Muscle of leg (tissue), 16 donors: ENCODE measurements at places on chromosomes 12 and 14. TPM values are rescaled to one million over a fixed set of nuclear protein-coding genes. Genes with fewer than 3 reads are reported as not detected.

GRCh38 chr12:50400104-50400637 lies 514 bp upstream of the LARP4 start:
- no peak for DNase-seq

DNA sequence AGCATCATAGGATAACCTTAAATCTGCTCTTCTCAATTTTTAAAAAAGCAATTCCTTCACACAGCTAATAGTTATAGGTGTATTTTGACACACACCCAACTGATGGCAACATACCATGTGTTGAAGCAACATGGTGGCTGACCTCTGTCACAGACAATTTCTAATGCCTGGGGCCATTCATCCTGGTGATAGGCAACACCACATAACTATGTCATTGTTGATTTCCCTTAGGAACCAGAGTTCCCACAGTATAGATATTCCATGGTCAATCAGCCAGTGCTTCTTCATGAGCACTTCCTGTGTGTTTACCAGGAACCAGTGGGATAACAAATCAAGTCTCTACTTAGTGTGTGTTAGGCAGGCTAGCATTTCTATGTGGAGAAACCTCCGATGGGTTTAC lies 88.3 kb downstream of the FIGNL2 start:
- DNase-seq, result no peak

TSHR gene
- 0.31 TPM for total RNA-seq

DNA sequence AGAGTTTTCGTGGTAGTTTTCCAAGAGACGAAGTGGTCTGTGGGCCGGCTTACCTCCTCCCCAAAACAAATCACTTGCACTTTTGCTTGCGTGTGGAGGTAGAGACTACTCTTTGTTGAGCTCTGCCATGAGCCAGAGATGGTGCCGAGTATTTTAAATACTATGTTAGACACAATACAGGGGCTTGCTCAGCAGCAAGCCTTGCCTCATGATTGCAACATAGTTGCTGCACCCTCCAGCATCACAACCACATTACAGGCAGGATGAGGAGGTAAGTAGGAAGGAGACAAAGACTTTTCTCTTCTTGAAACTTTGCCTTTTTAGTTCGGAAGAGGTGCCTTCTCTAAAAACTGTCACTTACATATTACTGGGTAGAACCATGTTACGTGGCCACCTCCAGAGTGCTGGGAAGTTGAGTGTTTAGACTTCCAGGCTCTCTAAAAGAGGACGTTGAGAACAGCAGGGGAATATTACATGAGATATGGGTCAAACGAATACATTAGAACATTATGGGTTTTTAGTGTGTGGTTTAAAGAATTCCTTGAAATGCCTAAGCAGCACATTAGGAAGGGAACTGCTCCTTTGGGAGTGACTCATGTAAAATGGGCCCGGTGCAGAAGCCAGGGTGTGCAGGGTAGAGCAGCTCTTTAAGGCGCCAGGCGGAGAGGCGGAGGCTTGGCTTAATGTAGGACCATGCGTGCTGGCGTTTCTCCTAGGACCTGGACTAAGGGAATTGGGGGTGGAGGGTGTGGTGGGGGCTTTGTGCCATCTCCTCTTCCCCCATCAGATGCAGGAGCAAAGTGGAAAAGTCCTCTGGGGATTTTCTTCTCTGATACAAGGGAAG lies 110.6 kb upstream of the PRMT8 start:
- DNase-seq, result no peak

EXOC5 gene
- total RNA-seq, result 51.2 TPM

DNA sequence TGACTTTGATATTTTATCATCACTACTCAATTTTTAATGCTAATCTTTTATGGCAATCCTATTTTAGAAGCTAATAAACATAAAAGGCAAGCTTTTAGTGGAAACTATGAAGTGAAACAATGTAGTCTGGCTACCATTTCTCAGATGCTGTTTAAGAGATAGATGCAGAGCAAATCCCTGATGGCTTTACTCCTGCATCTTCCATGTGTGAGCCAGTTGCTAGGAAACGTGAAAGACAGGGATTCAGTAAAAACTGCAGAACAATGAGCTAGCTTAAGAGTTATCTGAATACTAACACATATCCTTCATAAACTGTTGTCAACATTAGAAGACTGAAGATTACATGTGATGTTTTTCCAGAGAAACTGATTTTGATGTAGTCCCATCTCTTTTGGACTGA lies 112.6 kb downstream of the SLC2A13 start:
- DNase-seq, result no peak

- no peak for DNase-seq
Observed at GRCh38 chr14:65177551-65177950, 75.2 kb upstream of the MAX start.

KRT71 gene
- total RNA-seq, result not detected

DNA sequence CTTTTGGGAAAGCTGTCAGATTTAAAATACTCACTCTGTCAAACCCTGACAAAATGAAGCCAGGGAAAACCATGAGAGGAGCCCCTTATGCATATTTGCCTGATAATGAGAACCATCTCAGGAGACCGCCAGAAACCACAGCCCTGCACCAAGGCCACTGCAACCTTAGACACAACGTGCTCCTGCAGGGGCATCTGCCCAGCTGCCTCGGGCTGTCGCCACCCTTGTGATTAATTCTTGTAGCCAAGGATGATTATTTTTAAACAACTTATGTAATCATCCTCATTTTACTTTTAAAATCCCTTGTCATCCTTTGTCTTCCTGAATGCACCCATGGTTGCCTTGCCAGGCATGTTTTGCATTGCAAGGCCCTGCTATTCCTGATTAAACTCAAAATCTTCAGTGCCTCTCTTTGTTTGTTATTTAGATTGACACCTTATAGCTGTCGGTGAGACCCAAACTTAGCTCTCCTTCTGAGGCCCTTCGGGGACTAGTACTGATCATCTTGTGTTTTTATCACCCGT lies 766.4 kb upstream of the TMEM132C start:
- DNase-seq, result no peak
